Fibroblast of mammary gland (primary cell): ENCODE measurements at places on chromosomes 11 and 22.
A peak's percentile ranks its signal among the peaks of the same experiment; 100 is the strongest.

- DNase-seq: no peak
These were observed 70.3 kb downstream of the SOX6 start for GRCh38 chr11:16286095-16286494.

DNA sequence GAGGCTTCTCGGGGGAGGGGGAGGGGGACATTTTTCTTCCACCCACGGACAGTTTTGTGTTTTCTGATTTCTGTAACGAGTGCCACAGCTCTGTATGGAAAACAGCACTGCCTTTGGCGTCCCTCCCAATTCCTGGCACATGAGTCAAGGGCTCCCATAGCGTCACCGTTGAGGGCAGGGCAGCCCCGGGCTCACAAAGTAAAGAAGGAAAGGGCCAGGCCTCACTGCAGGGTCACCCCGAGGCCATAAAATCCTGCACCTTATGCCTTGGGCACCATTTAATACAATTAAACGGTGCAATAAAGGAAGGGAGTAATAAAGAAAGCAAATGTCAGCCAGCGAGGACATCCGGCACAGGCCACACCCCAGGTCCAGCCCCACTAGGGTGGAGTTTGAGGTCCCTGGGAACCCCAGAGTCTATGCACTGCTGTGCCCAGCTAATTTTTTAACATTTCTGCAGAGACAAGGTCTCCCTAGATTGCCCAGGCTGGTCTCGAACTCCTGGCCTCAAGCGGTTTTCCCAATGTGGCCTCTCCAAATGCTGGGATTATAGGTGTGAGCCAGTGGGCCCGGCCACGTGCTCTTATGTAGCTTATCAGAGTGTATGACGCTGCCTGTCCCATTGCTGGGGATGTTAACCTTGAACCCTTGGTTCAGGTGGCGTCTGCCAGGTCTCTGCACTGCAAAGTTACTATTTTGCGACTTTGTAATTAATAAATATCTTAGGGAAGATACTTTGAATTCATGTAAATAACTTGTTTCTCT, 13.6 kb upstream of the MUC2 start:
- peak; percentile 30 for DNase-seq

- DNase-seq: no peak
These were observed 37.1 kb downstream of the IGHMBP2 start for GRCh38 chr11:68940651-68941323.

- peak; percentile 58 for DNase-seq
These were observed 129.5 kb downstream of the ETS1 start for GRCh38 chr11:128457874-128458273.

DNA sequence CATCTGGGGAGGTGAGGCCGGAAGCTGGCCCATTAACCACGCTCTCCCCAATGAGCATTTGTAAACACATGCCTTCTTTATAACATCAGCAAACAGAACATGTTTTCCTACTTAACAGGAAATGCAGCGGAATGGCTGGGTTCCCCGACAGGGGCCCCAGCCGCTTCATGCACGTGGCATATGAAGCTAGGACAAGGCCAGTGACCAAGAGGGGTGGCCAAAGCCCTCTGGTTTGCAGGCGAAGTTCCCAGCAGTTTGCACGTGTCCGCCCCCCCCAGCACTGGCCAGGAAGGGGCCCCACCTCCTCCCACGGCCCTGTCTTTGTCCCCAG, 38.7 kb upstream of the LINC01488 start:
- peak; percentile 48 for DNase-seq

DNA sequence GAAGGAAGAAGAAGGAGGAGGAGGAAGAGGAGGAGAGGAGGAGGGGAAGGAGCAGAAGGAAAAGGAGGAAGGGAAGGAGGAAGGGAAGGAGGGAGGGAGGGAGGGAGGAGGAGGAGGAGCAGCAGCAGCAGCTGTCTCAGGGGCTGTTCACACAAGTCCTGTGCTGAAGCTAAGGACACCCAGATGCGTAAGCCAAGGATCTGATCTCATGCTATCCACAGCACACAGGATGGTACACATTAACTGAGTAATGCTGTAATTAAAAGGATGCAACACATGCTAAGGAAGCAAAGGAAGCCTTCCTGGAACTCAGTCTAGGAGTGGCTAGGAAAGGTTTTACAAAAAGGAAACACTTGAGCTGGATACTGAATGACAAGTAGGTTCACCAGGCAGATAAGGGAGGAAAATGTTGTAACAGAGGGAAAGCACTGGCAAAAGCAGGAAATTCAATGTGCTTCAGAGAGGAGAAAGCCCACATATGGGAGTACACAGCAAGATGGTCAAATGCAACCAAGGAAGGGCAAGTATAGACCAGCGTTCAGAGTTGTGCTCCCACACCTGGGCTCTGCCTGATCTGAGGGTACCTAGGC, 32.0 kb downstream of the TRIM66 start:
- peak; percentile 90 for DNase-seq

- DNase-seq: no peak
These were observed 19.3 kb upstream of the NRIP3 start for GRCh38 chr11:9022961-9023680.
